ENCODE measurements at places on chromosomes 3 and 15.

- DNase-seq, result peak; percentile 56
These were observed at the start of gene CALML4 for GRCh38 chr15:68204776-68205557. TSS of gene CALML4 (minus strand) at chr15:68205332. CDS start at chr15:68205247, 85 bp downstream.

- no peak for DNase-seq
These were observed 4.9 kb downstream of the PRICKLE2 start for GRCh38 chr3:64220161-64220914.

DNA sequence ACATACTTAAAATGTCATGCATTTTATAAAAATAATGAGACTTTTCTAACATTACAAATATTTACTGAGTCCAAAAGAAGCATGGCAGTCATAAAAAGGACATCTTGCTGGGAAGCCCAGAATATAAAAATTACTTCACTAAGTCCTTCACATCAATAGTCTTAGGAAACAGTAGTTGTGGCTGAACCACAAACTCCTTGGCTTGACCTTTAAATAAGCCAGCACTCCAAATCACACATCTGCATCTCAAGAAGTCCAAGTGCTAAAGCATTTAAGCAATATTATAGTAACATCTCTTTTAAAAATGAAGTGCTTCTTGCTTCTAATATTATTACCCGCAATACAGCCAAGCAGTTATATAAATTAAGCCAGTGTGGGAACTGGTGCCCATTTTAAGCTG, 8.8 kb downstream of the CCNL1 start:
- no peak for DNase-seq

DNA sequence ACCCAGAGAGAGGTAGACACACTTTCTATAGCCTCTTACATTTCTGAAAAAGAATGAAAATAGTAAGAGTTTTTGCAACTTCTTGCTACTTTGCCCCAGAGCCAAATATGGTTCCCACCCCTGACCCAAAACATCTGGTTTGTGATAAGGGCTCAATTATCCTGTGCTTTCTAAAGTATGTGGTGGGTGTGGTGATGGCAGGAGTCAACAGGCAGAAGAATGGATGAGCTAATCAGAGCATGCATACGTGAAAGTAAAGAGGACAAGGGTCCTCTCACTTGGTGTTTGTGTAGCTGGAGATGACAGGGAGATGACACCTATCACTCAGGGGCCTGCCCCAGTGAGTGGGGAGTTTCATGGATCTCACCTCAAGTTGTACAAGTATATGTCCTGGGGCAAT, 19.1 kb downstream of the KBTBD8 start:
- DNase-seq, result peak; percentile 59

DNA sequence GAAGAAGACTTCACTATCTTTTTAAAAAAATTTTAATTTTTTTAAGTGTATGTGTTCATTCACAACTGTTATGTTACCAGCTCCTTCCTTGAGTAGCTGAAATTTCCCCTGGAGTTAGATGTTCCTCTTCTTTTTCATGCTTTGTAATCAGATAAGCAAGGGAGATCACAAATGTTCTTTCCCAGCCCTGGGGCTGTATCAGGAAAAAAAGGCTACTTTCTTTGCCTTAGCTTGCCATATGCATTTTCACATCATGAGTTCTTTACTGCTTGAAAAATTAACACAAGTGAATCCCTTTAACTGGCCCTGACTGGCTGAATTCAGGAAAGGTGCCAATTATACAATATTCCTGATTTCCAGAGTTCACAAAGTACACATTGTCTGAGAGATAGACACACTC, 353.2 kb upstream of the ATP11B start:
- no peak for DNase-seq

- peak; percentile 91 for DNase-seq
These were observed at the start of gene C2CD4A for GRCh38 chr15:62066663-62067447. TSS of gene C2CD4A (plus strand) at chr15:62066977. CDS start at chr15:62067614, 637 bp downstream.

- no peak for DNase-seq
These were observed 191.8 kb upstream of the CGNL1 start for GRCh38 chr15:57184502-57184901.

- no peak for DNase-seq
These were observed 49.6 kb upstream of the PPARG start for GRCh38 chr3:12239301-12239700.

DNA sequence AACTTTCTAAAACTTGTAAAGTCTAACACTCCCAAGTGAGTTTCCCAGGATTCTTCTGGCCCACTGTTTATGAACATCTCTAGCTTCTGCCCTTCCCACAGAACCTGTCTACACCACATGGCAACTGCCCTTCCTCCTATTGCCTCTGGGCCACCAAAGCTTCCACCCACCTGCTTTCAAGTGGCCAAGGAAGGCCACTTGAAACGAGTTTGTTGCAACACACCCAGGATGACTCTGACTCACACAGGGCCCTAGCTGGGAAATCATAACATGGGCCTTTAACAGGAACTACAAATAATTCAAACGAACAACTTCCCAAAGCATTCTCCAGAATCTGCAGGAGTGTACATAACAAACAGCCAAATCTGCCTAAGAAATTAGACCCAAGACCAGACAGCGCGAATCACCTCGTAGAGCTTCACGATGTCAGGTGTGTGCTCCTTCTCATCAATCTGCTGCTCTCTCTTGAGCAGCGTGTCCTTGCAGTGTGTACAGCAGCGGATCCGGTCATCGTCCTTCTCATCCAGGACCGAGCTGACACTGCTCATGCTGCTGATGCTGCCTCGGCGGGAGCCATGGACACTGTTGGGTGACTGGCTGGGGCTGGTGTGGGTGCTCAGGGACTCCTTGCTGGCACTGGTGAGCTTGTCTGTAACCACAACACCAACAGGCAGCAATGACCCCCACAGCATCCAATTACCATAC, 16.8 kb downstream of the RBSN start:
- DNase-seq, result no peak

- no peak for DNase-seq
These were observed 24.4 kb upstream of the THBS1 start for GRCh38 chr15:39556461-39556860.

GRCh38 chr3:111787556-111788463, 71.3 kb upstream of the PHLDB2 start:
- DNase-seq, result no peak

DNA sequence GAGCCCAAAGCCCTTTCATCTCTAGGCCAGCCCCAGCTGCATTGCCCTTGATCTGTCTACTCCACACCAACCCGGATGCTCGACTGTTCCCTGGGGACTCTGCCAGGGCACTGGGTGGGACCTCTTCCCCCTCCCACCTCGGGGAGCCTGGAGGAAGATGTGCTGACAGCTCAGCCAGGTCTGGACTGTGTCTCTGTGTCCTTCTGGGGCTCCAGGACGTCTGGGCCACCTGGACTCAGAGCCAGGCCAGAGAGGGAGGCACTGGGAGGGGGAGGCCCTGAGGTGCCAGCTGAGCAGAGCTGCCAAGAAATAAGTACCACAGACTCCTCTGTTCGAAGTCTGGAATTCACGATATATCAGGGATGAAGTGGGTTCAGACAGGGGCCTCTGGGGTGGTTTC, 5.8 kb upstream of the HCN4 start:
- no peak for DNase-seq

- DNase-seq, result no peak
These were observed 4.1 kb downstream of the LOXL1 start for GRCh38 chr15:73930371-73930770.

- peak; percentile 84 for DNase-seq
These were observed 49.5 kb downstream of the CYP11A1 start for GRCh38 chr15:74317820-74318375.

DNA sequence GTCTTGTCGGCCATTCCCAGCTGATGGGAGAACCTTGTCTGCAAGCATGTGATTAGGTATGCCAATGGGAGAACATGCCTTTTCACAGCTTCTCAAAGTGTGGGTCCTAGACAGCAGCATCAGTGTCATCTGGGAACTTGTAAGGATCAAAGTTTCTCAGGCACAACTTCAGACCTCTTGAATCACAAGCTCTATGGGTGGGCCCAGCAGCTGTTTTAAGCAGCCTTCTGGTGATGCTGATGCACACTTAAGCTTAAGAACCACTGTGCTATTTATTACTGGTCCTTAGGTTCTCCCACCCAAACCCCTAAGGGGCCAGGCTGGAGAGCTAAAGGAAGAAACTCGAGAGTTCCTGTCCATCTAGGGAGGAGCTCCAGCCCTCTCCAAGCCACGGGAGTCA, 453.9 kb upstream of the PROK2 start:
- DNase-seq, result no peak

GRCh38 chr15:26295336-26296085, 432.4 kb upstream of the ATP10A start:
- DNase-seq, result no peak

GRCh38 chr3:170414202-170414663, 4.4 kb upstream of the CLDN11 start:
- no peak for DNase-seq

DNA sequence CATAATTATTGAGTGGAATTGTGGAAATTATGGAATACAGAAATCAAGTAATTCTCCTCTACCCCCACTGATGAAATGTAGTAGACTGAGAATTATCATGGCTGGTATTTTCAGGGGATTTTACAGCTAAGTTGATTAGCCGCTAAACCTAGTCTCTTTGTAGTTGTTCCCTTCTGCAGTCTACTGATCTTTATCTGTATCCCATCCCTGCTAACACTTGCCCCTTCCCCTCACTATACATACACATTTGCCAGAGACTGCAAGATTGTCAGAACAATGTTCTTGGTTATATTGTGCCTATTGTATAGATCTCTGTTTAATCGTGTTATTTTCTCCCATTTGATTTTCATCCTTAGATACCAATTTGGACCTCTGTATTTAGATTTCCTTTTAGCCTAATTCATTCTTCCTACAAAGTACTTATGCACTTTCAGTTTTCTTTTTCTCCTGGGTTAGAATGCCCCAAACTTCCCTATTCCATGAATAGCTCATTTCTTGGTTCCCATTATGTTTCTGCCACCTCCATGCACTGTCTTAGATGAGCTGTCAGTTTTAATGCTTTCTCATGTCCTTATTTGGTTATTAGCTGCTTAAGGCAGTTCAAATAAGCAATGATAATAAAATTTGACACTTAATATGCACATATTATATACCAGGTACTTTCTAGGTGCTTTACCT, 86.9 kb downstream of the CDIN1 start:
- DNase-seq, result no peak

- DNase-seq, result peak; percentile 71
These were observed 24.3 kb downstream of the PLEKHO2 start for GRCh38 chr15:64865998-64866520.

DNA sequence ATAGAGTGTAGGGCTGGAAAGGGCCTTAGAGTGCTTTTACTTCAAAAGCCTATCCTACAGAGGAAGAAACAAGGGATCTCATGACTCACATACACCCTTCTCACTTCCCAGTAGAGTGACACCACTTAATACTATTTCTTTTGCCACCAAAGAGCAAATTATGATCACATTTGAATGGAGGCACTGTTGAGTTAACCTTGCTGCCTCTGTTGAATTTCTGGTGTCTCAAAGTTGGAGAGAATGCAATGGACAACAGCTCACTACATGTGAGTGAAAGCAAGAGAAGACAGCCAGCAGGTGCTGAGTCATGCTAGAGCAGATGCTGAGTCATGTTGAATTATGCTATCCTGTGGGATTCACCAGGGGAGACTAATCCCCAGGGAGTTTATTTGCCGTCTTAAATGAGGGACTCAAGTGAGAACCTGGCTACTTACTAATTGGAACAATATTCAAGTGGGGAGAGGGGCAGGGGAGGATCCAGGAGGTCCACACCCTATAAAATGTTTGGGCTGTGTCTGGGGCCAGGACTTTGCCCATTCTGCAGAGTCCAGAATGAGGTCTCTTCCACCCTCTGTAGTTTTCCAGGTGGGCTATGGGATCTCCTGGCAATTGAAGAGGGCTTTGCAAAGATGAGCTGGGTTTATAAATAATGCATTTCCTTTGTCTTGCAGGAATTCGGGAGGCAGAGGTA, 35.8 kb downstream of the ST8SIA2 start:
- DNase-seq, result peak; percentile 77

DNA sequence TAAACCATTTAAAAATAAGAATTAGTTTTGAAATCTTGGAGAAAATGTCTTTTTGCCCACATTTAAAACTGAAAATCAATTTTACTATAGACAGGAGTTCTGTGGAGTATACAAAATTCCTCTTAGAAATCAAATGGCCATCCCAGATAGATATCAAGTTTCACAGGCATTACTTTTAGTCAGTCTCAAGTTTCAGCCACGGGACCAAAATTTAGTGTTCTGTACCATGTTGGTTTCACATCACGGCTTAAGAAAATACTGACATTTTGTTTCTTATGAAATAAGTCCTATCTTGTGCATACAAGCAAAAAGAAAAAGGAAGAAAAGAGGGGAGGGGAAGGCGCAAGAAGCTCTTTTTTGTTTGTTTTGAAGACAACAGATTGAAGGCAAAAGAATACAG, 45.7 kb downstream of the EIF2AK4 start:
- DNase-seq, result no peak
